Activated naive CD4-positive, alpha-beta T cell treated with anti-CD3 and anti-CD28 coated beads for 36 hours (primary cell): ENCODE measurements at places on chromosomes 11 and 22. TPM values are rescaled to one million over a fixed set of nuclear protein-coding genes. Genes with fewer than 3 reads are reported as not detected.
A peak's percentile ranks its signal among the peaks of the same experiment; 100 is the strongest.

GRCh38 chr11:12421386-12421785 lies 44.0 kb downstream of the PARVA start:
- DNase-seq: no peak
- no peak overlapping the region for H3K27ac ChIP-seq
- H3K27me3 ChIP-seq: no peaks in the 10 kb centered on the region
- H3K36me3 ChIP-seq: no peaks in the 10 kb centered on the region
- no peak overlapping the region for H3K4me3 ChIP-seq

DNA sequence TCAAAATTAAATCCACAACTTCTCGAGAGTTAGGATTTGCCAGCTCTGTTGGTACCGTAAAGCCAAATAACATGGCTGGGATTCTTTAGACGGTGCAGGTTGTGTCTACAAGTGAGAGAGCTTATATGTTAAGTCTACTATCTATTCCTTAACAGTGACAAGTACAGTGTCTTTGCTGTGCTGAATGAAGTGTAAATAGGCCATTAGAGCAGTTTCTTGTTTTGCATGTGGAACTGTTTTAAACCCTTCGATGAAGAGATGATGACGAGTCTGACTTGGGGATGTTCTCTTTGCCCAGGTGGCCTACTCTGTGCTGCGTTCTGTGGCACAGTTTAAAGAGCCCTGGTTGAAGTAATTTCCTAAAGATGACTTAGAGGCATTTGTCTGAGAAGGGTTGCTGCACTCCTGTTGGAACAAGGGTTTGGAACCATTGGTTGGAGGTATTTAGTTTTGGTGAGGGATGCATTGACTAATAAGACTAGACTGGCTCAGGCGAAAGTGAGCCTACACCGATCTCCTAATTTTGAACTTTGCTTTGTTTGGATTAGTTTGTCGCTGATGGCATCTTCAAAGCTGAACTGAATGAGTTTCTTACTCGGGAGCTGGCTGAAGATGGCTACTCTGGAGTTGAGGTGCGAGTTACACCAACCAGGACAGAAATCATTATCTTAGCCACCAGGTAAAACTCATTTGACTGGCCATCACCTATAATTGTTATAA lies 988 bp downstream of the RPS3 start:
- peaks cover 49% of the 10 kb centered on the region for H3K4me1 ChIP-seq
- DNase-seq: no peak
- H3K27ac ChIP-seq: peak overlapping the region; percentile 92
- peak overlapping the region; percentile 92 for H3K4me3 ChIP-seq

GRCh38 chr11:3155691-3156258 lies 9.3 kb downstream of the OSBPL5 start:
- H3K4me3 ChIP-seq: no peak overlapping the region
- H3K4me1 ChIP-seq: peaks cover 2% of the 10 kb centered on the region
- no peak for DNase-seq
- H3K27ac ChIP-seq: no peak overlapping the region
- no peaks in the 10 kb centered on the region for H3K27me3 ChIP-seq

DNA sequence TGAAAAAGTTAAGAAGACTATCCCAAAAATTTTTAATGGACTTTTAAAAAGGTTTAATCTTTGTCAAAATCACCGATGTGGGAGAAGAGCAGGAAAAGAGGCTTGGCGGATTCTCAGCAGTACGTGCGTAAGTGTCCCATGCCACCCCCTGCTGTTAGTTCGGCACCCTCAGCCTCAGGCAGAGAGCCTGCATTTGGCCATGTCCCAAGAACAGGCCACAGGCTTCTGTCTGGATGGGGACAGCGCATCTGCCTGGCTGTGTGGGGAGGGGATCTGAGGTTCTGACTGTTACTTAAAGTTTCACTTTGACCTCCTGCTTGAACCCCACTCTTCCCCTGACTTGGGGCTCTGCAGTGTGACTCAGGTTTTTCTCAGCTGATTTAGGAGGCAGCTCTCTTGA lies 35.3 kb downstream of the EXT2 start:
- no peaks in the 10 kb centered on the region for H3K4me1 ChIP-seq
- H3K27ac ChIP-seq: no peak overlapping the region
- no peak overlapping the region for H3K4me3 ChIP-seq
- DNase-seq: no peak

DNA sequence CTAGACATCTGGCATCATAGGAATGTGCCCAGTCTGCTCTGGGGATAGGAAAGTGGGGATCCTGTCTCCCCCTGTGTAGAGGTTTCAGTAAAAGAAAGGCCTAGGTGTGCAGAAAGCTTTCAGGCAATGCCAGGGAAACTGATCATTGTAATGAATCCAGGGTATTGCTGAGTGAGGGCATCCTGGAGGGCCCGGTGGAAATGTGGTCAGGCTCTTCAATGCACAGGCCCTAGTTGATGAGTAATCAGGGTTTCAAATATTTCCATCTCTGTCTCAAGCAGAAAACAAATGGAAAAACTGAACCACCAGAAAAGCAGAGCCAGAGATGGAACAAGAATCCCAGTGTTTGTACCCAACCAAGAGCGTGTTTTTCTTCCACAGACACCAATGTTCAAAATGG lies 2.0 kb downstream of the CD3E start:
- peak overlapping the region; percentile 100 for H3K27ac ChIP-seq
- H3K4me3 ChIP-seq: peak overlapping the region; percentile 98
- H3K4me1 ChIP-seq: peaks cover 79% of the 10 kb centered on the region
- peak; percentile 68 for DNase-seq
- peaks cover 59% of the 10 kb centered on the region for H3K36me3 ChIP-seq
- H3K27me3 ChIP-seq: no peaks in the 10 kb centered on the region

DNA sequence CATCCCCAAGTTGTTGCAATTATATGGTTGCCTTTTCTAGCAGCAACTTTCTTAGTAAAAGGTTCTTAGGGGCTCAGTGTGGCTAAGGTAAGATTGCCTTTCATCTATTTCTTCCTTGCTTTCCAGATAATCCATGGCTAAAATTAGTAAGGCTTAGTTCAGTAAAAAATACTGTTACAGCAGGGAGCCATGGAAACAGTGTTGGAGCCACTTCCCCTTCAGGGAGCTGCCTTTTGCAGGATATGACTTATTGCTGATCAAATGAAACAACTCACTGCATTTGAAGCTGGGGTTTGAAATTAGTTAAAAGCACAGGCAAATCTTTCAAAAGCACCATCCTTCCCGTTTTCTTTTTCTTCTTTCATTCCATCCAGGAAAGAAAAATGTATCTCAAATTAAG lies 184.3 kb downstream of the C11orf87 start:
- no peaks in the 10 kb centered on the region for H3K36me3 ChIP-seq
- DNase-seq: no peak
- H3K4me1 ChIP-seq: no peaks in the 10 kb centered on the region
- H3K4me3 ChIP-seq: no peak overlapping the region
- no peak overlapping the region for H3K27ac ChIP-seq

GRCh38 chr11:64844330-64845128 lies at the start of gene CDC42BPG:
Gene CDC42BPG (minus strand): TSS chr11:64844653. CDS start chr11:64844569, 84 bp downstream.
- peak within 1 kb of the TSS; percentile 13 for H3K27ac ChIP-seq
- no peaks in the 10 kb centered on the region for H3K27me3 ChIP-seq
- H3K4me1 ChIP-seq: peaks cover 34% of the 10 kb centered on the region
- peak; percentile 69 for DNase-seq
- peak within 1 kb of the TSS; percentile 66 for H3K4me3 ChIP-seq

- no peaks in the 10 kb centered on the region for H3K27me3 ChIP-seq
- H3K4me1 ChIP-seq: peaks cover 7% of the 10 kb centered on the region
- no peak overlapping the region for H3K4me3 ChIP-seq
- no peaks in the 10 kb centered on the region for H3K36me3 ChIP-seq
- no peak overlapping the region for H3K27ac ChIP-seq
Measured at GRCh38 chr11:46306296-46306853, 28.9 kb downstream of the CREB3L1 start.

- no peaks in the 10 kb centered on the region for H3K36me3 ChIP-seq
- no peak for DNase-seq
- H3K4me3 ChIP-seq: no peak overlapping the region
- H3K27me3 ChIP-seq: no peaks in the 10 kb centered on the region
- peaks cover 6% of the 10 kb centered on the region for H3K4me1 ChIP-seq
Measured at GRCh38 chr11:16871368-16871767, 132.9 kb downstream of the C11orf58 start.

GRCh38 chr22:22710719-22711531 lies 66.5 kb downstream of the GGTLC2 start:
- peak; percentile 82 for DNase-seq
- H3K27me3 ChIP-seq: no peaks in the 10 kb centered on the region
- H3K27ac ChIP-seq: no peak overlapping the region
- no peak overlapping the region for H3K4me3 ChIP-seq
- no peaks in the 10 kb centered on the region for H3K36me3 ChIP-seq
- no peaks in the 10 kb centered on the region for H3K4me1 ChIP-seq

GRCh38 chr11:63805844-63806415 lies 7.3 kb upstream of the SPINDOC start:
- H3K27ac ChIP-seq: no peak overlapping the region
- no peak for DNase-seq
- no peaks in the 10 kb centered on the region for H3K27me3 ChIP-seq
- H3K4me1 ChIP-seq: no peaks in the 10 kb centered on the region

DNA sequence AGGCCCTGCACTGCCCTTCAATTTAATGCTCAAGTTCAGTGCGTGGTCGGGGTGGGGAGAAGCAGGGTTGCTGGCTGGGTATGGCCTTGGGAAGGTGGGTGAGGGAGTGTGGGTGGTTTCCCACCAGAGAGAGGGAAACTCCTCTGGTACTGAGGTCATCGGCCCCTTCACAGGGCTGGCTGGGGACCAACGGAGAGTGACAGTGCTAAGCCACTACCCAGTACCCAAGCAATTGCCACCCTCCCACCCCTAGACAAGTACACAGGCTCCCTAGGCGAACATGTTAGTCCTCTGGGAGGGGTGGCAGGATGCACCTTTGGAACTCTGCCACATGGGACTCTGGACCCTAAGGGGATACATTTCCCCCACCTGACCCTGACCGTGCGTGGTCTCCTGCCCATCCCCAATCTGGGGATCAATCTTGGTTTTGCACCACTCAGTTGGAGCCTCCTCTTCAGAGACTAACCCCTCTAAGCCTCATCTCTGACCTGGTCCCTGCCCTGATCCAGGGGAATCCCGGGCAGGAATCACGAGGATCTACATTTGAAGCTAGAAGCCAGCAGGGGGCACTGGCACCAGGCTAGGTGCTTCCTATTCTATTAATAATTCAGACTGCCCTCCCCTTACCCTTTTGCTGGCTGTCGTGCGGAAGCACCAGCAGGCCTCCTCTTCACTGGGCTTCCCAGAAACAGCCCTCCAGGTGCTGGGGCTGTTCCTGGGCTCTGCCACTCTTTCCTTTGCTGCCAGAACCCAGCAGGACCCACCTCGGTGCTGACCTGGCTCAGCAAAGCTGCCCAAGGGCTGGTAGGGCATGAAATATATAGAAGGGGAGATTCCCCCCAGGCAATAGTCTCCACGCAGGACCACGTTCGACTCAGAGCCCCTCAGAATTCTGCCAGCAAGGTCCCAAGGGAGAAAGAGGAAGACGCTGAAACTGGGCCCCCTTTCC lies 377.7 kb downstream of the TENM4 start:
- H3K4me3 ChIP-seq: no peak overlapping the region
- H3K27ac ChIP-seq: no peak overlapping the region
- H3K4me1 ChIP-seq: no peaks in the 10 kb centered on the region
- H3K36me3 ChIP-seq: no peaks in the 10 kb centered on the region

- peaks cover 79% of the 10 kb centered on the region for H3K4me1 ChIP-seq
- H3K27ac ChIP-seq: no peak overlapping the region
- H3K4me3 ChIP-seq: no peak overlapping the region
- no peak for DNase-seq
- H3K36me3 ChIP-seq: peaks cover 7% of the 10 kb centered on the region
Measured at GRCh38 chr11:63879598-63880402, 37.2 kb downstream of the RCOR2 start.

GRCh38 chr11:112652786-112653390 lies 308.3 kb upstream of the NCAM1 start:
- no peak for DNase-seq
- no peaks in the 10 kb centered on the region for H3K4me1 ChIP-seq
- no peaks in the 10 kb centered on the region for H3K36me3 ChIP-seq
- no peaks in the 10 kb centered on the region for H3K27me3 ChIP-seq
- H3K4me3 ChIP-seq: no peak overlapping the region
- H3K27ac ChIP-seq: no peak overlapping the region

DNA sequence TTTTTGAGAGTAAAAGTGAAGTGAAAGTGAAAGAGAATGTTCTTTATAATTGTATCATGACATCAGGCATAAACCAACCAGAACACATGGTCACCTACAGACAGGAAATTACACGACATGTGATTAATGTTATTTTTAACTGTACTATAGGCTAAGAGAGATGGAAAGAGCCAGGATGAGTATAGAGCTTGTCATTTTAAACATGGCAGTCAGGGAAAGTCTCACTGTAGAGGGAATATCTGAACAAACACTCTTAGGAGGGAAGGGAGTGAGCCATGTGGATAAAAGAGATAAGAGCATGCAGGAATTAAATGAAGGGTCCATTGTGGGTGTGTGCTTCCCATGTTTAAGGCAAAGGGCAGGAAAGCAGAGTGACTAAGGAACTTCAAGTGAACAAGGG lies 599.1 kb upstream of the FAT3 start:
- H3K27me3 ChIP-seq: no peaks in the 10 kb centered on the region
- no peak for DNase-seq
- H3K36me3 ChIP-seq: no peaks in the 10 kb centered on the region
- H3K4me3 ChIP-seq: no peak overlapping the region
- H3K27ac ChIP-seq: no peak overlapping the region

DNA sequence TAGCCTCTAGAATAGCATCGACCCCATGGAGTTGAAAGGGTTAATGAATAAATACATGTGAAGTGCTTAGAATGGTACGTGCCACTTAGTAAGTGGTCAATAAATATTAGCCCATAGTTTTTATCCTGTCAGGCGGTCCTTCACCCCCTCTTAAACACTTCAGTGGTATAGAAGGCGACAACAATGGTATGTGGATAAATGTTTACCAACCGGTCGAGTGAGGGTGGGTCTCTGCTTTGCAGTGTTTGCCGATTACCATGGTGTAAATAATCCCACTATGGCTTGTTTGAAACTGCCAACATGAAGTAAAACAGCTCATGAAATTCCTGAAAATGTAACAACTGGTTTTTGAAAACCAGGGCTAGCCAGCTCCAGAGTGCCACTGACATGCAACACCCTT lies 541.2 kb downstream of the BUD13 start:
- no peak for DNase-seq
- no peak overlapping the region for H3K4me3 ChIP-seq
- no peak overlapping the region for H3K27ac ChIP-seq
- H3K36me3 ChIP-seq: no peaks in the 10 kb centered on the region
- no peaks in the 10 kb centered on the region for H3K27me3 ChIP-seq

The INPPL1 gene
- total RNA-seq: 74.0 TPM

The DRD2 gene
- total RNA-seq: not detected

The ARHGAP42 gene
- not detected for total RNA-seq

The ENDOD1 gene
- 14.5 TPM for total RNA-seq

The TREH gene
- total RNA-seq: not detected

The OR52E8 gene
- total RNA-seq: not detected

The OR4D6 gene
- total RNA-seq: not detected

The CSNK2A3 gene
- 1.8 TPM for total RNA-seq

The MUC5AC gene
- total RNA-seq: not detected

The TP53I11 gene
- total RNA-seq: 14.0 TPM

The CCDC89 gene
- not detected for total RNA-seq

The SCN4B gene
- 0.12 TPM for total RNA-seq
